ENCODE measurements at places on chromosomes 3 and 15.

GRCh38 chr3:118960876-118961450, 73.7 kb downstream of the IGSF11 start:
- DNase-seq, result no peak

DNA sequence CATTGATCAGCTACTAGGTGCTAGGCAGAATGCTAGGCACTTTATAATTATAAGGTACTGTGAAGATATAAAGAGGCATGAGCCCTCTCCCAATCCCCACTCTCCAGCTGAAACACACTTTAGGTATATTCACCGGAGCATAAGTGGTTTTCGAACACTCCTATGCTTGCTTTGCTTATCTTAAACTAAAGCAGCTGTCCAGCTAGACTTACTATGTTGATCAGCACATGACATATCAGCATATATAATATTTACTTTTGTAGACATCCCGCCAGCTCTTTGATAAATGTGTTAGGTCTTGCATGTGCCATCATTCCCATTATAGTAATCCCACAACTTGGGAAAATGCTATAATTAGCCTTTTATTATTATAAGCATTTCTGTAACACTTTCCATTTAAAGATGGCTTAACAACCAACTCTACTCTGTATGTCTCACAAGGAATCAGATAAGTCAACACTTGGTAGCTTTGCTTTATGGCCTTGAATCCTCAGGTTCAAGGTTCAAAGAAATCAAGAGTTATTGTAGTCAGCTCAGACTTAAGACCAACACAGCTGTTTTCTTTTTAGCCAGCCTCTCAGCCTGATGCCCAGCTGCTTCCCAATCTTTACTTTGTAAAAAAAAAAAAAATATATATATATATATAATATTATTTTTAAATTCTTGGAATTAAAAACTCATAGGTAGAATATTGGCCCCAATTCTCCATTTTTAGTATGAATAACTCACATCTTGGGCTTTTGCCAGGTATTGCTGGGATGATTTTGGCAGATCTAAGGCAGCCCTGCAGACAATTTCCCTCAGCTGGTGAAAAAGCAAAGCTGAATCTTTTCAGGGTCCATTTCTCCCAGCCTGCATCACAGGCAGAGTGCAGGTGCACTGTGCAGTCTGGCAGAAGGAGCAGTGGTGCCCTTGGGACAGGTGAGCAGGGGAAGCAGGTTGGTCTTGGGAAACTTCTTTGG, 104.2 kb downstream of the THRB start:
- DNase-seq, result no peak

- no peak for DNase-seq
Observed at GRCh38 chr3:13075318-13075717, 2.1 kb upstream of the IQSEC1 start.

DNA sequence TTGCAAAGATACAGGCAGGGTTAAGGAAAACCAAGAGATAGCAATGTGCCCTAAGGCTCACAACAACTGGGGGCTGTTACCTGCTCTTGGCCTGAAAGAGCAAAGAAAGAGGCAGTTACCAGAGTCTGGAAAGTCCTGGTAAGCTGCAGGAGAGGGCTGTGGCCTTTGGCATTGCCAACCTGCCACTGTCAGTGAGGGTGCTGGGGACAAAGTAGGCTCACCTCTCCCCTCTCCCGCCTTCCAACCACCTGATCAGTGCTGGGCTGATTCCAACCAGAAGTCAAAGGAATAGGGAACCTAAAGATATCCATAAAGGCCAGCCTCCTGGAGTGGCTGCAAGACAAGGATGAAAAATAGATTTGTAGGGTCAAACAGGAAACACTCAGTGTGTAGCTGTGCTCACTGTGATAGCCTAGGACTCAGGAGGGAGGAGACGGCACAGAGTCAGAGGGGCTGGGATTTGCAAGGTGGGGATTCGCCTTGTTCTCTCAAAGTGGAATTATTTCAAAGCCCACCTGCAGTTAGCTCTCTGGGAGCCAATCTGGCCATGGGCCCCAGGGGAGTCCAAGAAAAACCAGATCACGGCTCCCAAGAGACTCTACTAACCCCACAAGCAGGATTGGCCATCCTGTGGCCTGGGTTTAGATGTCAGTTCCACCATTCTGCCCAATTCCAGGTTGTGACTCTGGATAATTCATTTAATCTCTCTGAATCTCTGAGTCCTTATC, 204.0 kb upstream of the BCL6 start:
- DNase-seq, result no peak

DNA sequence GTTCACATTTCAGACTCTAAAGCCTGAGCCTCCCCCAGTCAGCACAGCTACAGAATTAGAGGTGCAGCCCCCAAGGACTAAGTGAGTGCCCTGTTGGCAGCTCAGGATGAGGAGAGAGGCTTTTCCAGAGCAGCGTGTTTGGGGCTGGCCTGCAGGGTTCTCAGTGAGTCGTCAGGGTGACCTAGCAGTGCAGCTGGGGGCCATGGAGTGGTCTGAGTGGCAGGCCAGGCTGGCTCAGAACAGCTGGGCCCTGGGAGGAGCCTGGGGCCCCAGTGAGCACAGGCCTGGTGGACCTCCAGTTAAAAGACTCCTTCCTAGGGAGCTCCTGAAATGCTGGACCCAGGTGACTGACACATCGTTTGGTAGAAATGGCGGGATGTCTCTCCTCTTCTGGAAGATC, 108.3 kb downstream of the SLC49A4 start:
- DNase-seq, result no peak

GRCh38 chr3:136844724-136845123, 17.3 kb upstream of the NCK1 start:
- DNase-seq, result no peak

All from activated T-cell treated with anti-CD3 and anti-CD28 coated beads, Interleukin-2, amount 50 U/mL, for 24 hours (primary cell).